ELF-1 (cell line): ENCODE measurements at places on chromosomes 5 and 9.

- no peak for DNase-seq
Observed at GRCh38 chr5:157540707-157541446, 34.7 kb downstream of the ADAM19 start.

- DNase-seq: no peak
Observed at GRCh38 chr5:966345-966710, 42.3 kb upstream of the NKD2 start.

GRCh38 chr5:38802125-38802524, 43.7 kb upstream of the OSMR start:
- DNase-seq: no peak

- DNase-seq: no peak
Observed at GRCh38 chr5:14497311-14497710, 84.3 kb upstream of the OTULINL start.

GRCh38 chr5:143116814-143117213, 286.7 kb downstream of the NR3C1 start:
- no peak for DNase-seq

GRCh38 chr9:14323985-14324650, 10.2 kb upstream of the NFIB start:
- no peak for DNase-seq

GRCh38 chr5:16815432-16815831, 120.7 kb downstream of the MYO10 start:
- no peak for DNase-seq

- no peak for DNase-seq
Observed at GRCh38 chr9:90854637-90855175, 53.1 kb downstream of the SYK start.

GRCh38 chr5:137612576-137612975, 113.5 kb upstream of the SPOCK1 start:
- no peak for DNase-seq

DNA sequence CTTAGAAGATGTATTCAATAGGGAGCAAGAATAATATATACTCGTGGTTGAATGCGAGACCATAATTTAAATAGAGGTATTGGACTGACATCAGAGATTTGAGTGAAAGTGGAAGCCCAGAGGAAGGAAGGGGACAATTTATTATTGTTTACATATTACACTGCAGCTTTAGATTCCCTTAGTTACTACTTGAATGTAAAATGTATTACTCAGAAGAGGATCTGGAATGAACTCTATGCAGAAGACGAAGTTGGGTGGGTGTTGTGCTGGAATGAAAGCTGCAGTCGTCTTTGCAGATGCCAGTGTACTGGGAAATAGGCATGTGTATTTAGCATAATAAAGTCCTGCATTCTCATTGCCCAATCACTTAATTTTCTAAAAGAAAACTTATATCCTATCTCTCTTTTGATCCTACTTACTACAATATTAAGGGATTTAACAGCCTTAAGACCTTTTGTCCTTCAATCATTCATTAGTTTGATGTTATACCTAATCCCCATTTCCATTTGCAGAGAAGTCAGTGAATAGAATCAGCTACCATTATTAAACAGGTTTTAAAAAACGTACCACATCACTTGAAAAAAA, 570.7 kb upstream of the WWC1 start:
- no peak for DNase-seq

DNA sequence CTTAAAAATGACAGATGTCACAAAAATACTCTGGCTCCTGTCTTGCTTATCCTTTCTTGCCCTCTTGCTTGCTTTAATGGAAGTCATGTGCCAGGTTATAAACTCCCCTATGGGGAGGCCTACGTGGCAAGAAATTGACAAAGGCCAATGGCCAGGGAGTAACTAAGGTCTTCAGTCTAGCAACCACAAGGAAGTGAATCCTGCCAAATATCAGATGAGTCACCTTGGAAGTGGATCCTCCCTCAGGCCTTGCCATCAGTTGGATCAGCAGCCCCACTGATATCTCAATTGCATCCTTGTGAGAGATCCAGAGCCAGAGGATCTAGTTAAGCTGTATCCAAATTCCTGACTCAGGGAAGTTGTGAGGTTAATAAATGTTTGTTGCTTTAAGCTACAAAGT, 82.8 kb downstream of the CAAP1 start:
- DNase-seq: no peak

DNA sequence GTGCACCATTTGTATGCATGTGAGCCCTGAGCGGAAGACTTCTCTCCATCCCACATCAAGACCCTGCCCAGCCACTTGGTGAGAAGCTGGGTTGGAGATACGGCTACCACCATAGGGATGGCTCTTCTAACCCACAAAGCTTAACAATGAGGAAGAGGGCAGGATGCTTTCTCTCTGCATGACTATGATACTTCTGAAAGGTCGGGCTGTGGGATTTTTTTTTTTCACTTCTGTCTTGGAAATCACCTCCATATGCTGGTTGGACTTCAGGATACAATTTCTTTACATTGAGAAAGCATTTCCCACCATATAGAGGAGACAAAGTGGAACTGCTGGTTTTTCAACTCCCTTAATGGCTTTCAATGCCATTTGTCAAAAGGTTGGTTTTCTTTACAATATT, 30.5 kb downstream of the ZNF366 start:
- no peak for DNase-seq

GRCh38 chr9:82810915-82811314, 252.0 kb downstream of the RASEF start:
- peak; percentile 93 for DNase-seq

DNA sequence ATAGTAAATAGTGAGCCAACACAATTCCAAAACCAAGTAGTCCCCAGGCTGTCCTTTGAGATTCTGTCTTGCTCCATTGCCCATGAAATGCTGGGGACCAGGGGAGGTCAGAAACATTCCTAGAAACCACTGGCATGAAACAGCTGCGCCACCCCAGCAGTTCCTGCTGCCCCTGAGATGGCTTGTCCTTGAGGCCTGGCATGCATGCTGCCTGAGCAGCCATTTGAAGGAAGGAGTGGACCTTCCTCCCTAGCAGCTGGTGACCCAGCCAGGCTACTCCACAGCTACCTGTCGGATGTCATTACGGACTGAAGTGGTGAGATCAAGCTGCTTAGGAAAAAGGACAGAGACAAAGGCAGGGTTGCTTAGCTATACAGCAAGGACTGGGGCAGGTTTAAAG, 260.6 kb downstream of the DENND1A start:
- DNase-seq: no peak
